ENCODE measurements at places on chromosomes 4 and X.

GRCh38 chr4:41154010-41154813 lies 60.1 kb downstream of the APBB2 start:
- no peak for DNase-seq

DNA sequence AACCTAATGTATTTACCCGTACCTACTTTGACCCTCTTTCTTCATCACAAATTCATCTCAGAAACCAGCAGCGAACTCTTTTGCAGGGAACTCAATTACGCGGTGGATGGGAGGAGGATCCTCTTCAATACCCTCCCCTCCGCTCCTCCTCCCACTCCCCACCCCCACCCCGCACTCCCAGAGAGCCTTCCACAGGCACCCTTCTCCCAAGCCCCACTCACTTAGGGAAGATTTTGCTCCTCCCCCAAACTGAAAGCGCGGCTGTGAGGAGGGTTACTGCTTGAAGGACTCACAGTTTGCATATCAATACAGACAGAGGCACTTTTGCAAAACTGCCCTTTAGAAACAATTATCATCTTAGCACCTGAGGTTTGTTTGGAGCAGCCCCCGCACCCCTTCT lies 960 bp upstream of the IL1RAPL1 start:
- no peak for DNase-seq

- no peak for DNase-seq
Observed at GRCh38 chrX:104193485-104193884, 27.2 kb downstream of the FAM199X start.

GRCh38 chr4:38757945-38758600 lies 24.7 kb downstream of the TLR10 start:
- no peak for DNase-seq

DNA sequence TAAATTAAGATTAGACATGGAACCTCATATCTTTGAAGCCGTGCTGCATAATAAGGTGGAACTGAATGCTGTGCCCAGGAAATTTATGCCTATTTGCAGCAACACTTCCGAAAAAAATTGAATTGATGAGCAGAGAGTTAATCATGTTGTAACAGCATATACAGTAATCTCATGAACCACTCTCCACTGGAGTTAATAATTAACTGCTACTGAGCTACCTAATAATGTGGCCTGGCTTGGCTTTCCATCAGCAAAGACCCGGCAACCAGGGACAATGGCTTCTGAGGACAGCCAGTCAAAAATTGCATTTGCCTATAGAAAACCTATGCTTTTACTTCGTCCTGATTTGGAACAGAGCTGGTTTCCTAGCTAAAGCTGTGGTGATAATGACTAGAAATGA lies 63.8 kb upstream of the GATB start:
- no peak for DNase-seq

- no peak for DNase-seq
Observed at GRCh38 chr4:32436816-32437215, 1716.6 kb downstream of the PCDH7 start.

DNA sequence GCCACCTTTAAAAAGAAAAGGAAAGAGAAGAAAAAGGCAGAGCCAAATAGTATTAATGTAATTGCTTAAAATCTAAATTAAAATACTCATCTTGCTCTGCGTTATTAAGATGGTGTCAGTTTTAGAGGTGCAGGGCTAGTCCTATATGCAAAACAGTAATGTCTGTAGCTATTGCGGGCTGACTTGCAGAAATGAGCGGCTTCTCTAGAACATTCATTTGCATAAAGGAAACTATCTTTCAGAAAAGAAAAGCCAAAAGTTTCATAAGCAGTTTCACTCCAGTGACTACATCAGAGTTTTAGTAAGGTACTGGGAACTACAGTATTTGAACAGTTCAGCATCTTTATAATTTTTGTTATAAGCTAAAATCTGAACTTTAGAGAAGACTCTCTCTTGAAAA lies 6.0 kb downstream of the SMAD1 start:
- DNase-seq, result no peak

- no peak for DNase-seq
Observed at GRCh38 chr4:98222306-98222705, 38.9 kb upstream of the RAP1GDS1 start.

DNA sequence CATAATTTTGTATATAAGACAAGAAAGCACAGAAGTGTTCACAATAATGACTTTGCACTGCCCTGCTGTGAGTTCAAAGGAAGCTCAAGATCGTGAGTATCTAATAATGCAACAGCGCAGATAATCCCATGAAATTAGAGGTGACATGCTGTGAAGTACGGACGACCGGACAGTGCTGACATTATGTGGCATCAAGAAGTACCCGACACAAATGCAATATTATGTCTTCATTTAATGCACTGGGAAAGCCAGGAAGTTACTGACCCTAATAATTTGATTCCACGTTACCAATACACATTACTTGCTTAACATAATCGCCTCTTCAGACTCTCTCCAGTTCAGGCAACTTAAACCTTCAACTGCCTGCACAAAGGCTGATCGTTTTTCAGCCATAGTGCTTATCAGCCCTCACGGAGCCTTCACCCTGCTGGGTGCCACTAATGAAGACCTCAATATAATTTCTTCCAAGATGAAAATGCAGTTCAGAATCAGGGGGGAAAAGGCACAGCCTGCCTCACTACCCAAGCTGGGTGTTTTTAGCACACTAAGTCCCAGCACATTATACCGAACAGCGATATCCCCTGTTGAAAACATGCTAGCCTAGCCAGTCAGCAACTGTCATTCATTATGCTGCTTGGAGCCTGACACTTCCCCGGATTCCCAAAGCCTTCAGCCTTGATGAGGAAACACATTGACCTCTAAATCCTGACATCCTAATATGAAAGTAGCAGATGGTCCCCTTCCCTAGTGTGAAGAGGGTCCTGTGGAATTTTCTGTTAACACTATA lies 56.1 kb downstream of the SLC7A11 start:
- no peak for DNase-seq

- DNase-seq, result peak; percentile 94
Observed at GRCh38 chr4:705278-706082, at the start of gene PCGF3. TSS of gene PCGF3 (plus strand) at chr4:705832. CDS start at chr4:733681, 27,849 bp downstream.

DNA sequence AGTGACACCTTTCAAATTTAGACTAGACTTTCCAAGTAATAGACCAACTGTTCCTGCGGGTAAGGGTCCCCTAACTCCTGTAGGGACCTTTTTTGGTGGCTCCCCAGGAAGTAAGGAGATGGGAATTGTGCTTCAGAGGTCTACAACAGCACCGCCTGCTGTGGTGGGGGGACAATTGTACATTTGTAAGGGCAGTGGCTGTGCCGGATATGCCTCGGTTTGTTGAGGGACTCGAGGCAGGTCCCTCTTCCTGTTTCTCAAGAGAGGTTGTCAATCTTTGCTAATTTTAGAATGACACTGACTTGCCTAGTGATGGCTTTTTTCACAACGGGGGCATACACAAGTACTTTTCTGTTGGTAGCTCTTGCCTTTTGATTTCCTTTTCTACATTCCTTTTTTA lies 15.5 kb upstream of the HSD17B11 start:
- DNase-seq, result no peak

DNA sequence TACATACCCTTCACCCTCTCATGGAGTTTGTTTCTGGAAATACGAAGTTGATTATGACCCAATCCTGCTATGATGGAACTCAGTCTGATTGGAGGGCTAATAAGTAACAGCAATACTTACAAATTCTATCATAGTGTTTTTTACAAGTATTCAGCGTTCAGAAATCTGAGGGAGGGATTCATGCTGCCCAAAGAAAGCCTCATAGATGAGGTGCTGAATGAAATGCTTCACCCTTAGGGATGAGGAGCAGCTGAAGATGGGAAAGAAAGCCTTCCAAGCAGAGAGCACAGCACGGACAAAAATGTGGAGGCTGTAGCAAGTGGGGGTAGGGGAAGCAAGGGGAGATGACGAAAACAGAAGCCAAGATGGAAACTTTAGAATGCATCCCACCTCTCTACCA lies 27.9 kb upstream of the TBC1D1 start:
- no peak for DNase-seq

Data from stimulated activated CD4-positive, alpha-beta T cell treated with anti-CD3 and anti-CD28 coated beads, TNF-alpha, amount 100 ng/mL, for 24 hours (primary cell).